ENCODE measurements at places on chromosomes 11 and 22.

- no peak for DNase-seq
Measured at GRCh38 chr11:16771350-16772140, 33.1 kb downstream of the C11orf58 start.

- no peak for DNase-seq
Measured at GRCh38 chr11:43012606-43013005, 299.2 kb upstream of the API5 start.

GRCh38 chr11:10066441-10066840 is 227.6 kb downstream of the SBF2 start:
- no peak for DNase-seq

GRCh38 chr11:113339929-113340589 is 25.7 kb downstream of the TTC12 start:
- no peak for DNase-seq

GRCh38 chr11:96139691-96140090 is 203.3 kb downstream of the MAML2 start:
- DNase-seq, result no peak

DNA sequence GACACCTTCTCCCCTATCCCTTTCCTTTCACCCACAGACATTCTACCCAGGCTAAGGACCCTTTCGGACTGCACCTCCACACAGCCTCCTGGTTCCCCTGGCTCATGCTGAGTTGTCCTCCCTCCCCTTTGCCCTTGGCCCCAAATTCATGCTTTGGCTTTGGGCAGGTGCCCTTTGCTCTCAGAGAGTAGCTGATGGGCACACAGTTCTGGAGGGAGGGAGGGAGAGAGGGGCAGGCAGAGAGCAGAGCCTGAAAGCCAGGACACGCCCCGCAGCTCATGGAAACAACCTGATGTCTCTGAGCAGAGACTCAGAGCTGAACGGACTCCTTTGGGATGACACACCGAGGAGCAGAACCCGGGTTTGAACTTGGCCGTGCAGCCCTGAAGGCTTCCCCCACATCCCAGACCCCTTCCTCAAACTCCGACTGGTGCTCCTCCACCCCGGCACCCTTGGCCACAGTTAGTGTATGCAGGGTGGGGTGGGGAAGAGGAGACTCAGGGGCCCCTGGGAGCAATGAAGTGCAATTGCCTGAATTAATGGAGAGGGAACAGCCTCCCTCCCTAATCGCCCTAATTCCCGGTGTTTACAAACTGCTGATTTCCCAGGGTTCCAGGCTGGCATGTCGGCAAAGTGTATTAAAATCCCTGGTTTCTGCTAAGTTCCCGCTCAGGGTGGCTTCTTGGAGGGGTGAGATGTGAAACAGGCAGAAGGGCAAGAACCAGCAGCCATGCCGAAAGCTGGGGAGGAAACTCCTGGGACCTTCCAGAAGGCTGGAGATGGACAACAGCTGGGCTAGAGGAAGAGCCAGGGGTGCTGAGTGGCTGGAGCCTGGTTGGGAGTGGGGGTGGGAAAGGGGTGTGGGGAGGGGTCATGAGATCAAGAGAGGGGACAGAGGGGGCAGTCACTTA is 71.2 kb upstream of the SHISAL1 start:
- no peak for DNase-seq

DNA sequence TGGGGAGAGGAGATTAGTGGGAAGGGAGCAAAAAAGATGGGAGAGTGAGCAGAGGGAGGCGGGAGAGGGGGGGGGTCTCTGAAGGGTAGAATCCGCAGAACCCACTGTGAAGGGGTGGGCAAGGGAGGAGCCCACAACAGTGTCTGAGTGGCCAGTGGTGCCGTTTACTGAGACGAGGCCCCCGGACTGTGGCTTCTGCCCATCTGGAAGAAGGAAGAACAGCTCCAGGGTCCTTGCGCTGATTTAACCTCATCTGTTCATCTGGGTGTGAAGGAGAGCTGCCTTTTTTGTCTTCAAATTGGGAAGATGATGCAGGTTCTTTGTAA is 45.7 kb upstream of the ANO1 start:
- DNase-seq, result no peak

GRCh38 chr11:364991-365725 is 4.1 kb upstream of the B4GALNT4 start:
- DNase-seq, result no peak

- no peak for DNase-seq
Measured at GRCh38 chr11:78860720-78861422, 286.2 kb upstream of the NARS2 start.

DNA sequence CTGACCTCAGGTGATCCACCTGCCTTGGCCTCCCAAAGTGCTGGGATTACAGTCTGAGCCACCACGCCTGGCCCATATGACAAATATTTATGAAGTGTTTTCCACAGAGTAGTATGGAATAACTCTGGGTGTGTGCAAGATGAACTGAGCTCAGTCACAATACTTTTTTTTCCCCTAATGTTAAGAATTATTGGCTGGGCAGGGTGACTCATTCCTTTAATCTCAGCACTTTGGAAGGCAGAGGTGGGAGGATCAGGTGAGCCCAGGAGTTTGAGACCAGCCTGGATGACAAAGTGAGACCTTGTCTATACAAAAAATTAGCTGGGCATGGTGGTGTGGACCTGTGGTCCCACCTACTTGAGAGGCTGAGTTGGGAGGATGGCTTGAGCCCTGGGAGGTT is 6.4 kb downstream of the PTPRJ start:
- DNase-seq, result no peak

- DNase-seq, result no peak
Measured at GRCh38 chr22:27387561-27387960, 414.0 kb downstream of the MN1 start.

DNA sequence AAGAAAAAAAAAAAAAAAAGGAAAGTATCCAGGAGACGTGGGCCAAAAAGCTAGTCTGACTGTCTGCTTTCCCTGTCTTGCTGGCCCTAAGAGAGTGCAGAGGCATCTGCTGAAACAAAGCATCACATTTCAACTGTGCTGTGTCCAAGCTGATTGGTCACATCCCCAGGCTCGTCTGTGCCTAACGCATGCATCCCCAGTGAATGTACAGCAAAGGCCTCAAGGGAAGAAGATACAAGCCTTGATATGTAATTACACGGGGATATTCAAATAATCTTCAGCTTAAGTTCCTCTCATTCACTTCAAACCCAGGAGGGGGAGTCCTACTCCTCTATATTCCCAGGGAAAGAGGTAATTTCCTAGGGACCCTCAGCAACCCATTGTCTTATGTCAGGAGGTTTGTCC is 5.4 kb upstream of the SORL1 start:
- DNase-seq, result no peak

DNA sequence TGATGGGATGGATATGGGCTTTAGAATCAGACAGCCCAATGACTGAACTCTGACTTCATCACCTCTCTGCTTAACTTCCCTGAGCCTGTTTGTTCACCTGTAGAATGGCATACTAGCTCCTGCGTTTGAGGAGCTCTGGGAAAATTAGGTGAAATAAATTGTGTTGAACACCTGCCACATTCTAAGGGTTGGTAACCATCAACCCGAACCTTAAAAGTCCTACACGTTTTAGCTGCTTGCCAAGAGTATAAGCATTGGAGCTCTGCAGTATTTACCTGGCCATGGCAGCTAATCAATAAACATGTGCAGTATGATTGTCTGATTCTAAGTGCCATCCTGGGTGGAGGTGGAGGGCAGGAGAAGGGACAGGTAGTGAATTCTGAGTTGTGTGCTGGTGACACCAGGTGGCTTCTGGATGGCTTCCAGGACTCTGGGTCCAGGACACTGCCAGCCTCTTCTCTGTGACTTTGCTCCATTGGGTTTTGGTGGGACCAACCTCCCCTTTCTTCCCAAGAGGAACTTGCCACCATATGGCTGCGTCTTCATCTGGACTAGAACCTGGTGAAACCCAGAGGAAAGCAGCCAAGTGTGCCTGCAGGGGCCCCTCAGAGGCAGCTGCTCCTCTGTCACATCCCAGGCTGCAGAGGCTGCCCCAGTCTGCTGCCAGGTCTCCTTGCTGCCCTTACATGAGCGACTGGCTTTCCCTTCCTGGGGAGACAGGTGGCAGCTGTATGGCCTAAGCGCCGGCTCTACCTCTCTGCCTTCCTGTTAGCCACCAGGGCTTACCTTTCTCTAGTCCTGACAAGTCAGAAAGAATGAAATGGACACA is 85.6 kb downstream of the CACNG2 start:
- DNase-seq, result no peak

DNA sequence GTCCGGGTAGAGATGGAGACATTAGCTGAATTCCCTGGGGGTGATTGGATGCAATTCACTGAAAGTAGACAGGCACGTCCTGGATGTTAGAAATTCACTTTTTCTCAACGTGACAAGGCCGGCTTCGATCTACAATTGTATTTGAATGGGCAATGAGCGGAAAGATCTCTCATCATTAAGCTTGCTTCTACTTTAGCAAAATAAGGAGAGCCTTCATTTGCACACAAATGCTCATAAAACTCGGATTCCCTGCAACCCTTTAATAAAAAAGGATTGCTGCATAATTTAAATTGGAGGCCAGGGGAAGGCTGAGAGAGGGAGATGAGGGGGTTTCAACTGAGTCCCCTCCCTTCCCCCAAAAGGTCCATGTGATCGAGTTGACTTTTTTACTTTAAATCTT is 10.6 kb upstream of the PAX6 start:
- no peak for DNase-seq

GRCh38 chr11:35047179-35047578 is 91.8 kb upstream of the CD44 start:
- DNase-seq, result no peak

DNA sequence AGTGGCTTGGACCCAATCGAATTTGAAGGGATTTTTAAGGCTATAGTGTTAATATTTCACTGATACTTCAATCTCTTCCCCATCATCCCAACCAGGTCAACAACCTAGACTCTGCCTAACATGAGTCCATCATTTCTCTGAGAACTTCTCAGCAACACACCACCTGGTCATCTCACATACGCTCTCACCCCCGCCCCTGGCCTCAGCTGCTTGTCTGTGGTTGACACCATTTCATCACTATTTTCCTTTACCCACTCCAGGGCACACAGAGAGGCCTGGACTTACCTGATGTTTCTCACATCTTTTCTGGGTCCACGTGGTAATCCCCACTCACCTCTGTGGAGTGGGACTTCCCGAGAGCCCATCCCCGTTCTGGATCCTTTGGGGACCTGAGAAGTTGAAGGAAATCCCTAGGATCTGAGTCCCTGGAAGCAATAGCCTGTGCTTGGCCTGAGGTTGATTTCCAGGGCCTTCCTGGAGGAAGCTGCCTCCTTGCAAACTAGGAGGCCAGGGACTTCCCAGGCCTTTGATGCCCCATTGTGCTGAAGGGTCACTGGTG is 3.2 kb downstream of the P2RX3 start:
- no peak for DNase-seq

DNA sequence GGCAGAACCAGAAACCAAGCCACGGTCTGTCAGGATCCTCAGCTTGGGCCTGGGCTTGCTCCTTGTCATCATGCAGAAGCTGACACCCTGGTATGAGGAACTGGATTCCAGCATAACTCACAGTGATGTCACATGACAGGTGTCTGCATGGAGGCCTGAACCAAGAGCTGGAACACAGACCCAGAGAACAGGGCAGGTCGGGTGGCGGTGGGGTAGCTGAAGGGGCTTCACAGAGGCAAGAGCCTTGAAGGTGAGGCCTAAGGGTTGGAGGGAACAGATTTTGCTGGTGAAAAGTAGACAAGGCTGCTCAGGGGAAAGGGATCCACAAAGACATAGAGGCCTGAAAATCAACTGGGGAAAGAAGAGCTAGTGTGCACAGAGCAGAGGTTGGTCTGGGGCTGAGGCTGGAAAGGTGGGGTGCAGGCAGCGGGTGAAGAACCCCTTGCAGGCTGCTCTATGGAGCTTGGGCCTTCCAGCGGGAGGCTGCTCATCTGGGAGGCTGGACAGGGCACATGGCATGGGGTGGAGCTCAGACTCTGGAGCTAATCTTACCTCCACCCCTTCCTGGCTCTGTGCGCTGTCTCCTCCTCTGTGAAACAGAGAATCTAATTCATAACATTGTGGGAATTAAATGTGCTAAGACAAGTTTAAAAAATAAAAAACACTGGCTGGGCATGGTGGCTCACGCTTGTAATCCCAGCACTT is 18.4 kb upstream of the RPS3 start:
- no peak for DNase-seq

- no peak for DNase-seq
Measured at GRCh38 chr11:36108881-36109589, 165.2 kb downstream of the LDLRAD3 start.

DNA sequence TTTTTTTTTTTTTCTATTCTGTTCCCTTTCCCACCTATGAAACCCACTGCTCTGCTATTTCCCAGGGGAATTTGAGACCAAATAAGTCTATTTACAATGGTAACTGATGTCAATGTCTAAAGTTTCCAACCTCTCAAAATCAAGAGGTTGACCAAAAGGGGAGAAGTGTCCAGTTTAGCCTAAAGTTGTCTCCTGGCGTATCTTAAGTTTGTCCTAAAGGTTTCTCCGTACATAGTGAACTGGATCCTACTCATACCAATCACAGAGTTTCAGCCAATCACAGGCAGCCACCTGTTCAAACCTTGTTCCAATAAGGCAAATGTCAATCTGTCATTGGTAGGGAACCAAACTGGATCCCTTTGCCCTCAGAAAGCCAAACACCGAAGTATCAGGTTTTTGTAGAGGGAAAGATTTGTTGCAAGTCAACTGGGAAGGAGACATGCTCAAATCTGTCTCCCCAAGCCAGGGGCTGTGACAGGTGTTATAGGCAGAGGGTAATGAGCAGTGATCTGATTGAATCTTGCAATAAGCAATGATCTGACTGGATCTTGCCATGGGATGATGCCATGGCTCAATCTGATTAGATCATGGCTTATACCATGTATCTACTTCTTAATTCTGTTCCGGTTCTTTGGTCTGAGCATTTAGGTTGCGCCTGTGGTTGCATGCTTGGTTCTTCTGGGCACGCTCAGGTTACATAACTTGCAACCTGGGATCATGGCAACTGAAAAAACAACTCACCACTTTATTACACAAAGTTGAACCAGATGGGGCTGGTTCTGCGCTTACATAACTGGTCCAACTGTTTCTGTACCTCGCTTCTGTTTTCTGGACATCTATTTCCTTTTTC is 1.1 kb upstream of the VPS37C start:
- peak; percentile 53 for DNase-seq

DNA sequence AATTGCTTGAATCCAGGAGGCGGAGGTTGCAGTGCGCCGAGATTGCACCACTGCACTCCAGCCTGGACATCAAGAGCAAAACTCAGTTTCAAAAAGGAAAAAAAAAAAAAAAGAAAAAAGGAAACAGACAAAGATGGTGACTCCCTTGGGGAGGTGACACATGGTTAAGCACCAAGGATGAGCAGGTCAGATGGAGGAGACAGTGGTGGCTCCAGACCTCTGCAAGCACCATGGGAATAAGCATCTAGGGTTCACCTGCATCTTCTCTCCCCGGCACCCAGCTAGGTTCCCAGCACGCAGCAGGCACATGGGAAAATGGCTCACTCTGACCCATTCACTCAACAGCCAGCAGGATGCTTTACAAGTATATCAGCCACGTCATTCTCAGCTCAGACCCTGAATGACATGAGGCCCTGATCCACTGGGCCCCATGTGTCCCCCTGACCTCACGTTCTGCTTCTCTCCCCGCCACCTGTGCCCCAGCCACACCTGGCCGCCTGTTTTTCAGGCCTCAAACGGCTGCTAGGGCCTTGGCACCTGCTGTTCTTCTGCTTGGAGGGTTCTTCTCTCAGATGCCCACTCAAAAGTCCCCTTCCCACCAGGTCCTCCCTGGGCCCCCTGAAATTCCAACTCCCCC is 24.2 kb downstream of the A4GALT start:
- no peak for DNase-seq
